ENCODE measurements at places on chromosomes 6 and 20. TPM values are rescaled to one million over a fixed set of nuclear protein-coding genes. Genes with fewer than 3 reads are reported as not detected.
A peak's percentile ranks its signal among the peaks of the same experiment; 100 is the strongest.

DNA sequence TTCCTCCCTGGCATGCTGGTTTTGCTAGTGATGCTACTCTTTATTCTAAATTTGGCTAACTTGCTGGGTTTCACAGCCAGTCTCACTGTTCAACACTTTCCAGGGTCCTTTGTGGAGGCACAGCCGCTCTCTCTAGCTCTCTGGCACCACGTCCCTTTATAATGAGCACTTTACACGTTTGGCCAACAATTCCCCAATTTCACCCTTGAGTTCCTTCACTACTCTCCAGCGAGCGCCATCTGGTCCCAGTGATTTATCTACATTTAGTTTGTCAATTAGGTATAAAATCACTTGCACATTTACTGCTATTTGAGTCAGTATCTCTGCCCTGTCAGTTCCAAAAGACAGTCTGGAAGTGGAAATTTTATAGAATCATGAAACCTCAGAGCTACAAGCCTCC, 241.9 kb upstream of the MOCS1 start:
- DNase-seq, result no peak

DNA sequence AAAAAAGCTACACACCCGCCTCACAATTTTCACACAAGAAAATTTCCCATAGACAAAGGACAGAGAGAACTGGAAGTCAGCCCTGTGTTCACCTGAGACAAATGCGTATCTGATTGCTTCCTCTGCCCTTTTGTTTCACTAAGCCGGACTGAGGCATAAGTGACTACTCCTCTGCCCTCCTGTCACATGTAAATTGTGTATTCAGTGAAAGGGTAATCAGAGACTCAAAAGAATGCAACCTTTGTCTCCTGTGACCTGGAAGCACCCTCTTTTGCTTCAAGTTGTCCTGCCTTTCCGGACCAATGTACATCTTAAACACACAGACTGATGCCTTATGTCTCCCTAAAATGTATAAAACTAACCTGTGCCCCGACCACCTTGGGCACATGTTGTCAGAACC, 483.8 kb upstream of the EYS start:
- DNase-seq, result no peak

- no peak for DNase-seq
Measured at GRCh38 chr6:37717836-37718251, 20.2 kb upstream of the MDGA1 start.

GRCh38 chr6:25788305-25788922, 33.9 kb downstream of the SLC17A4 start:
- DNase-seq, result peak; percentile 60

- DNase-seq, result no peak
Measured at GRCh38 chr6:161434350-161434749, 160.5 kb upstream of the AGPAT4 start.

GRCh38 chr20:33162753-33163152, 5.2 kb upstream of the BPIFA2 start:
- DNase-seq, result no peak

GRCh38 chr6:118774581-118774980, 119.4 kb upstream of the ASF1A start:
- no peak for DNase-seq

DNA sequence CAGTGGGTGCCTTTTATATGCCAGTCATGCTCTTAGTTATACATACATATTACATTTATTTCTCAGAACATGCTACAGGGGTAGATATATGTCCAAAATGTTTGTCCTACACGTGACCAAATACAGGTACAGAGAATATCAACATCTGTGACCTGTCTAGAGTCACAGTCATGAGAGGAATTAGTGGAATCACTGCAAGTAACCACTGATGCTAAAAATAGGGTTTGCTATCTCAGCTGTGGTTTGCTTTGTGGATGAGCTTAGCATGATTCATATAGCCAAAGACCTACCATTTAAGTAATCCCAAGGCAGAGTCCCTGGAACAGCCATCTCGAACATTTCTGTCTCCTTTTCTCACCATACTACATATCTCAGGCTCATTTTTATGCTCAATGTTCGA, 32.3 kb downstream of the GSTA3 start:
- DNase-seq, result no peak

DNA sequence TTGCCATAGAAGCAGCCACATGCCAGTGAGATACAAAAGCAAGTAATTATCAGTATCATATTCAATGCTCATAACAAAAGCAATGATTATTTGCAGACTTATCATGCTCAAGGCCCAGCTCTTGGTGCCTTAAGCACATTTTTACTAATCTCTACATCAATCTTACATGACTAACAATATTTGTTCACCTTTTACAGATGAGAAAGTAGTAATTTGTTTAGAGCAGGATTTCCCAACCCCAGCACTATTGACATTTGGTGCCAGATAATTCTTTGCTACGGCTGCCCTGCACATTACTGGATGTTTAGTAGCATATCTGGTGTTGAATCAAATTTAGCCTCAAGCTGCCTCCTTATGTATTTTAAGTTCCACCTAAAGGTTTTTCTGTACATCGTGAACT, 19.0 kb upstream of the DOK5 start:
- DNase-seq, result no peak

GRCh38 chr6:98657764-98658163, 176.6 kb upstream of the POU3F2 start:
- peak; percentile 37 for DNase-seq

- DNase-seq, result no peak
Measured at GRCh38 chr6:11129908-11130565, 18.5 kb upstream of the ERVFRD-1 start.

TCF21 gene
- total RNA-seq, result not detected

CDH22 gene
- total RNA-seq, result not detected

NFATC2 gene
- 38.5 TPM for total RNA-seq

TUBB2B gene
- not detected for total RNA-seq

DCBLD1 gene
- 1.6 TPM for total RNA-seq

BPI gene
- total RNA-seq, result not detected

COQ3 gene
- 13.5 TPM for total RNA-seq

CYP21A2 gene
- 0.47 TPM for total RNA-seq

FAM83B gene
- not detected for total RNA-seq

RCAN2 gene
- 0.57 TPM for total RNA-seq
